Spinal cord (tissue), 10 donors: ENCODE measurements at places on chromosomes 7 and 10.

- no peak for DNase-seq
Observed at GRCh38 chr10:42112331-42113157, 525.8 kb downstream of the ZNF33B start.

DNA sequence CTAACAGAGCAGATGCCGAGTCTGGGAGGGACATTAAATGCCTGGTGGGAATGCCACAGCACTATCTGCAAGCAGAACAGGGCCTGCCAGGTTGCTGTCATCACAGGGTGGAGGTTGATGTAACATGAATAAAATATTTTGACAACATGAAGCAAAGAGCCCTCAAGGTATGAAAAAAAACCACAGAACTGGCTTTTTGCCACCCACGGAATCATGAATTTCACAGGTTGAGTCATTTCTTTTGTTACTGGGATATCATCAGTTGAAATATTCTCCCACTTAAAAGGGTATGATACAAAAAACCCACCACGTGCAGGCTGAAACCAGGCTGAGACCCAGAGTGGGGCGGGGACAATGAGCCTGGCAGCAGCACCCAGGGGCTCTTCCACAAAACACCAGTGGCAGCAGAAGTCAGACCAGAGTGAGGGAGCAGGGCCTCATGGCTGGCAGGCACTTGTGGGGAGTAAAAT is 220.1 kb downstream of the TNS3 start:
- no peak for DNase-seq

DNA sequence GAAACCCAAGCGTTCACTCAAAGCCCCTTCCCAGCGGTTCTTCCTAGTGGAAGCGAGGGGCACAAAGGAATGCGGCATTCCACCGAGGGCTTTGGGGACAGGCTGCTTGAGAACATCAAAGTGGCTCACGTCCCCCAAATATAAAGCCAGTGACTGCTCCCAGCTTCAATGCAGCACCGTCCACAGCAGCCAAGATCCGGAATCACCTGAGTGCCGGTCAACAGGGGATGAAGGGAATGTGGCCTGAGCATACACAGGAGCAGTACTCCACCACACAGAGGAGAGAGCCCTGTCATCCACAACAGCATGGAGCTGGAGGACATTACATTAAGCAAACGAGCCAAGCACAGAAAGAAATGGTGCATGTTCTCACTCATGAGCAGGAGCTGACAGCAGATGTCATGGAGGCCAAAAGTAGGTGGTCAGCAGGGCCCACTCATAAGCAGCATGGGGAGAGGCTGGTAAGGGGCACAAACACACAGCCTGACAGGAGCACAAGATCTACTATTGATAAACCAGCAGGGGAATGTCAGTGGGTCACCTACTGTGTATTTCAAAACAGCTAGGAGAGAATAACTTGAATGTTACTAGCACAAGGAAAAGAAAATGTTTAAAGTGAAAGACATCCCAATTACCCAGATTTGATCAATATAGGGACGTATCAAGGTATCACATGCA is 79.5 kb downstream of the DIP2C start:
- no peak for DNase-seq

DNA sequence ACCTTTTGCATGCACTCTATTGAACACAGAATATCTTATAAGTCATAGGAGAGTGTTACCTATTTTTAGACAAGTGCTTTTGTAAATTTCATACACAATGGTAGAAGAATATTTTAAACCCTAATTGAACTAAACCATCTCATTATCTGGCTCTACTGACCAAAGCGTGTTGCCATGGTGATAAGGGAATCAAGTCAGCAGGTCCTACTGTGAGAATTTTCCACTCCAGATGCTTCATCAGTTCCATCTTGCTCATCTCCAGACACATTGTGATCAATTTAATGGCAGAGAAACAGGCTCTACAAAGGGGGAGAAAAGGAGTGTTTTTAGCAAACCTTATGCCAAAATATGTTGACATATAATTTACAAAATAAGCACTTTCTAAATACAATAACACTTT is 621.9 kb upstream of the GHITM start:
- DNase-seq, result no peak

GRCh38 chr10:50470345-50470744 is 153.4 kb downstream of the SGMS1 start:
- no peak for DNase-seq

DNA sequence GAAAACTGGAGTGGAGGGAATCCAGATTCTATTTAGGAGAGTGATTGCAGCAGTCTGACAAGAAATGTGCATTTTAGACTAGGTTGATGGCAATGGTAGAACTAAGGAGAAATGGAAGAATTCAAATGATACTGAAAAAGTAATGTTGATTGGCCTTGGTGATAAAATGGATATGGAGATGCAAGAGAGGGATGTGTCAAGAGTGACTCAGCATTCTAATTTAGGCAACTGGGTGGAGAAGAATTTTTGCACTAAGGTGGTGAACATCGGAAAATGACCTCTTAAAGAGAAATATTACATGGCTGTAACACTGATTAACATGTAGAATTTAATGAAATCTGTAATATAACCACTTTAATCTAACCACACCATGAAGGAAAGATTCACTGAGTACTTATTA is 806.5 kb downstream of the PHTF2 start:
- no peak for DNase-seq

- DNase-seq, result no peak
Observed at GRCh38 chr7:36261019-36261754, 108.1 kb downstream of the EEPD1 start.

GRCh38 chr7:99210265-99210970 is 2.5 kb upstream of the KPNA7 start:
- no peak for DNase-seq

DNA sequence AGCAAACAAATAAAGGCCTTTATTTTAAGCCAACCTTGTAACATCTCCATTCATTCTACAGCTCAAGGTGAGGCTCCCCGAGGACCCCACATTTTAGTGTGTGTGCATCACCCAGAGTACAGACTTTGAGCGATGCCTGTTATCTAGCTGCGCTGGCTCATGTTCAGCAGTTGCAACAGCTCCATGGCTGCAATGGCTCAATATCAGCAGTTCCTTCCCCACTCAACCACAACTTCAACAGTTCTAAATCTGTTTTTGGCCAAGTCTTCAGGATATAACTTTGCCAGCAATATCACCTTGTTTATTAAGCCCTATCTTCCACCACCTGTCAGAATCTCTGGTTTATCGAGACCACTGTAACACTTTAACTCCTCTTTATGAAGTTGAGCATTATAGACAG is 95.8 kb downstream of the WNT2 start:
- DNase-seq, result no peak

DNA sequence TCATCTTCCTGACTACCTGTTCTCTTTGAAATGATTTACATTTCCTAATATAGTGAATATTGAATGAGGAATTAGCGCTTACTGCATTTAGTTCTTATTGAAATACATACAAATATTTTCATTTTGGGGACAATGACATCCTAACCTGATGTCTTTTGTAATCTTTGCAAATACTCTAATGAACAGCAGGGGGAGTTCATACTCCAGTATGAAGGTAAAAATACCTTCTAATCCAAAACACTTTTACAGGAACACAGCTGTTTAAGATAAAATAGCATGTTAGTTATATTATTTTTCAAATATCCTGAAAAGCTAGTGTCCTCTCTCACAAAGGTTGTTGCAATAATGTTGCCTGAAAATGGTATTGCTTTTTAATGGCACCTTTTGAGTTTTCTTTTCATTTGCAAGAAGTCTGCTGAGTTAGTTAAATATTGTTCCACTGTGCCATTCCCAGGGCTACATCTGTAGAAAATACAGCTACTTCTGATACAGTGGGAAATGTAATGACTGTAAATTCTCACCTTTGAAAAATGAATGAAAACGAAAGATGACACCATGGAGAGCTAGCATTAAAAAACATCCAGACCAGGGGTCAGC is 400.0 kb downstream of the PHF14 start:
- DNase-seq, result no peak
